ENCODE measurements at places on chromosomes 5 and 9. TPM values are rescaled to one million over a fixed set of nuclear protein-coding genes. Genes with fewer than 3 reads are reported as not detected.

DNA sequence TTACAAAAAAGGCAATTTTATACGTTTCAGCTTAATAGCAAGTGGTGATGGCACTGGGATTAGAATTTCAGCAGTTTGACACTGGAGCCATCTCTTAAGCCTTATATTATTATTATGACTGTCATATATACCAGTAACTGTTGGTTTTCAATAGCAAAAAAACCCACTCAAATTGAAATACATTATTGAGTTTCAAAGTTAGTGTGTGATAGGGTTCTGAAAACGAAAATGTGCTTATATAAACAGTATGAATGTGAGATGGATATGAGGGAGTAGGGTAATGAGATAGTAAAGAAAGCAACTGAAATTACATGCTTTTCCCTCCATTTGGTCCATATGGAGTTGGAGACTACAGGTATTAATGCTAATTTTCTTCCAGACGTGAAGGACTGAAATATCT is 68.6 kb upstream of the ACTBL2 start:
- no peak for DNase-seq

DNA sequence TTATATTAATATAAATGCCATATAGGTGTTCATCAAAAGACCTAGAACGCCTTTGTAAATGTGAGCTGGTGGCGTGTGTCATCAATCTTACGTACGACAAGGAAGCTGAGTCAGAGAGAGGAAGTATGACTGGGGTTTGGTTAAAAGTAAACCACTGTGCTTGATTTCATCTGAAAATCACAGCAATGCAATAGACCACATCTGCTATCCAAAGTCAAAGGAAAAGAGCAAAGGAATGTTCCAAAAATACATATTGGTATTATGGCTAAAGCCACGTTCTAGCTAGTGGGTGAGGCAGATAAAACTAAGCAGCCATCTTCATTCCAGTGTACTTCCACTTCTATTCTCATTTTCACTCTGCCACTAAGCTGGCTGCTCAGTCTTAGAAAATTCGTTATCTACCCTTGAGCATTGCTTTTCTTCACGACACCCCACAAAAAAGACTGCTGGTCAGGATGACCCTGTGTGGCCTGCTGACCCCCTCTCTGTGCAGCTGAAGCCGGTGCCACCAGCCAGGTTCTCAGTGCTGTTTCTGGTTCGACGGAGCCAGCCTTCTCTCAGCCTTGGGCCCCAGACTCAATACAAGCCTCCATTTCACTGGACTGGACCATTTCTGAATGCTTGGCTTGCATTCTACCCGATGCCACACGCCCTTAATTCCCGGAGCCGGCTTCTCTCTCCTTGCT is 23.8 kb downstream of the SHC3 start:
- no peak for DNase-seq

DNA sequence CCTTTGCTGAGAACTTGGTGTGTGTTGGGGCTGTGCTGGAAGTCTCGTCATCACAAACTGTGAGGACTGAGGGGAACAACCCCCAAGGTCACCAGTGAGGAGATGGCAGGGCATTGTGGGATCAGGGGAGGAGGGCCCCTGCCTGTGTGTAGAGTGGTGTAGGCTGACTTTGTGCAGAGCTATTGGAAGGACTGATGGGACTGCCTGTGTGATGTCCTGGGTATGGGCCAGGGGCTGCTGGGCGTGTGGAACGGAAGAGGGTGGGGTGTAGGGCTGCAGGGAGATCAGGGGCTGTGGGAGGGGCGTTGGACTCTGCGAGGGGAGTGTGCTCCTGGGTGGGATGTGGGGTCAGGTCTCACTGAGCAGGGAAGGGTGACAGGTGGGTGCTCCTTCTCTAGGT is 3.6 kb downstream of the WNK2 start:
- DNase-seq, result no peak

Gene TMOD1
- 57.8 TPM for total RNA-seq

Data from posterior vena cava (tissue), 2 donors.